ENCODE measurements at places on chromosomes 5 and 9.

GRCh38 chr9:129483415-129484351 is 137.2 kb downstream of the C9orf50 start:
- DNase-seq = no peak

DNA sequence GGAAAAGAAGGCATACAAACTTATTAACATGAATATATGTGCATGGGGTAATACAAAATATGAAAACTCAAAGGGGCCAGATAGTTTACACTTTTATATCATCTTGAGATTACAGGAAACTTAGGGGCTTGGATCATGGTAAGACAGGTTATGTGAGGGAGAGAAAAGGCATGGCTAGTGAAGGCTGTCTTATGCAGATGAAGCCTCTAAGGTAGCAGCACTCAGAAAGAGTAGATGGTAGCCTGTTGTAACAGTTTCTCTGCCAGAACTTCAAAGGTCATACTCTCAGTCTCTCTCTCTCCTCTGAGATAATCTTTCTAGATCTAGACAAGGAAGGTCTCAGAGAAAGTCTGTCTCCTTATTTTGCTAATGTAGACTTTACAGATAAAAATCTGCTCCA is 57.2 kb upstream of the FGF10 start:
- DNase-seq = no peak

DNA sequence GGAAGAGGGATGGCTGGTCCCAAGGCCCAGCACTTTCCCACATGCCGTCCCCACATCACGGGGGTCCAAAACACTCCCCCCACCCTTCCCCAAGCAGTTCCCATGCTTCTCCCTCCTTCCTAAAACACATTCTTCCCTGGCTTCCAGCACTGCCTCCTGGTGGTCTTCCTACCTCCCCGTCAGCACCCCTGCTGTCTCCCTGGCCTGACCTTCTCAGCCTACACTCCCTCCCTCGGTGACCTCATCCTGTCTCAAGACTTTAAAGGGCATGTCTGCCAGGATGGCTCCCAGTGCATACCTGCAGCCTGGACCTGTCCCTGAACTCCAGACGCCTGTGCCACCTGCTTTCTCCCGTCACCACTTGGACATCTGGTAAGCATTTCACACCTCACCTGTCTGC is 4.3 kb upstream of the NCS1 start:
- no peak for DNase-seq

- DNase-seq = no peak
Measured at GRCh38 chr5:30401479-30402058, 791.9 kb upstream of the CDH6 start.

- DNase-seq = no peak
Measured at GRCh38 chr5:119439140-119439631, 13.1 kb upstream of the HSD17B4 start.

- no peak for DNase-seq
Measured at GRCh38 chr5:179355976-179356974, 11.0 kb upstream of the ADAMTS2 start.

DNA sequence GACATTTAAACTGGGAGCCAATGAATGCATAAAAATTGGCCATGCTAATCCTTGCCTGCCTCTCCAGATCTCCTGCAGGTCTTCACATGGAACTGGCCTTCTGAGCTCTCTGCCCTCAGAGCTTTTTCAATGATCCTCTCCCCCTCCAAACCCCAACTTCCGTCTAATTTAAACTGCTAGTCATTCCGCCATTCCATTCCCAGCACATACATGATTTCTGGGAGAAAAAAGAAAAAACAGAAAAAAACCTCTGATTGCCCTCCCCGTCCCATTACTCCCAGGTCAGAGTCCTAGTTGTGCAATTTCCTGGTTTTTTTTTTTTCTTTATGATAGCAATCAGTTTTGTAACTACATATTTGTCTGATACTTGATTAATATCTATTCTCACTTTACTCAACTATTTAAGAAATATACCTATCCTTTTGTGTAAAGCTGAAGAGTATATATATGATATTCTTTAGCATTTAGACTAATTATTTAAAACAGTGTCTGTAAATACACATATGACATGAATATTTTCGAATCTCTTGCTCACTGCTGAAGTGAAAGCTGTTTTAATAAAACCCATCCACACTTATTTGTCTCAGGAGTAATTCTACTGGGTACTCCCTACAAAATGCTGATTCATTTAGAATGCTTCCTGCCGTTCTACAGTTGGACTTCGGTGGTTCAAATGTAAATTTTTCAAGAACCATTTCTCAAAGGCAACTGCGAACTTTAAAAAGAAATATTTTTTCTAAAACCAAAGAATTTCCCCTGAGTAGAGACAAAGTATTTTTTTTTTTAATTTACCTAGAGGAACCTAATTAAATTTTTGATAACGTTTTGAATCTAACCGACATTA is 1.6 kb downstream of the HINT1 start:
- DNase-seq = no peak

DNA sequence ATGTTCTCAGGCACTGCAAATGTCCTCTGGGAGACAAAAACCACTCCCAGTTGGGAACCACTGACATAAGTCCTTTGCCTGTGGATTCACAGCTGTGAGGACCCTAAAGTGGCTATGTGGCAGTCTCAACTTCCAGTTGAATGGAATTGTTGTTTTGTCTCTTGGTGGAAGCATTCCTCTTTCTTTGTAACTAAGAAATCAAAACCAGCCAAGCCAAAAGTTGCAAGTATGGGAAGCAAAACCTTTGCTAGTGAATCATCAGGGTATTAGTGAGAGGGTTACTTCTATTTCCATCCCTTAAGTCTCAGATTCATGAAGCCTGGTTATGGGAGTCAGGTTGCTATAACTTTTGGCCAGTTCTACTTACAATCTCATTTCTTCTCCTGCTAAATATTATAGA is 49.8 kb upstream of the RPS23 start:
- DNase-seq = no peak

DNA sequence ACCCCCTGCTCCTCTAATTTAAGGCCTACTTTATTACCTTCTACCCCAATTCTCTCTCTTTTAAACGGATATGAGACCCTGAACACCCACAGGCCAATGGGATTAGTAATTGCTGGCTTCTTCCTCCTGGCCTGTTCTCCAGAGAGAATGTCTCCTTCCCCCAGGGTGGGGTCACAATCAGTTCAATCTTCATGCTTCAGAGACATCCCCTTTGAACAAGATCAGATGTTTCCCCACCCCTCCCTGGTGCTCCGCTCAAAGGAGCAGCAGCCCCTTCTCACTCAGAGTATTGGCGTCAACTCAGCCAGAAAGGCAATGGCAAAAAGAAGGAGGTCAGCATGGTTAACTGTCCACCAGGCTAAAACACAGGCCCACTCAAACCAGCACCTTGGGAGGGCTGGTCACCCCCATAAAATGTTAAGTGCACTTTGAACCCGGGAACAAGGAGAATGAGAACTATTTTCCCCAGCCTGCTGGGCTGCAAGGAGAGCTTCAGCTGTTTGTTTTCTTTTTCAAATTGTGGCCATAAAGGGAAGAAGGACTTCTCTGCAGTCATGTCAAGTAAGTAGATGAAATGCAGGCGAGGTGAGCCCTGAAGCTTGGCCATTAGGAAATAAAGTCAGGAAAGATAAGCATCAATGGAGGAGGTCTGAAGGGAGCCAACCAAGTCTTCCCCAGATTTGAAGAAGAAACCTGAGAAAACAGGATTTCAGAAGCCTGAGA is 20.1 kb downstream of the LHFPL2 start:
- no peak for DNase-seq

GRCh38 chr5:17720071-17720470 is 85.8 kb downstream of the TAF11L14 start:
- no peak for DNase-seq

- DNase-seq = no peak
Measured at GRCh38 chr5:55160493-55161209, 680 bp downstream of the GPX8 start.

DNA sequence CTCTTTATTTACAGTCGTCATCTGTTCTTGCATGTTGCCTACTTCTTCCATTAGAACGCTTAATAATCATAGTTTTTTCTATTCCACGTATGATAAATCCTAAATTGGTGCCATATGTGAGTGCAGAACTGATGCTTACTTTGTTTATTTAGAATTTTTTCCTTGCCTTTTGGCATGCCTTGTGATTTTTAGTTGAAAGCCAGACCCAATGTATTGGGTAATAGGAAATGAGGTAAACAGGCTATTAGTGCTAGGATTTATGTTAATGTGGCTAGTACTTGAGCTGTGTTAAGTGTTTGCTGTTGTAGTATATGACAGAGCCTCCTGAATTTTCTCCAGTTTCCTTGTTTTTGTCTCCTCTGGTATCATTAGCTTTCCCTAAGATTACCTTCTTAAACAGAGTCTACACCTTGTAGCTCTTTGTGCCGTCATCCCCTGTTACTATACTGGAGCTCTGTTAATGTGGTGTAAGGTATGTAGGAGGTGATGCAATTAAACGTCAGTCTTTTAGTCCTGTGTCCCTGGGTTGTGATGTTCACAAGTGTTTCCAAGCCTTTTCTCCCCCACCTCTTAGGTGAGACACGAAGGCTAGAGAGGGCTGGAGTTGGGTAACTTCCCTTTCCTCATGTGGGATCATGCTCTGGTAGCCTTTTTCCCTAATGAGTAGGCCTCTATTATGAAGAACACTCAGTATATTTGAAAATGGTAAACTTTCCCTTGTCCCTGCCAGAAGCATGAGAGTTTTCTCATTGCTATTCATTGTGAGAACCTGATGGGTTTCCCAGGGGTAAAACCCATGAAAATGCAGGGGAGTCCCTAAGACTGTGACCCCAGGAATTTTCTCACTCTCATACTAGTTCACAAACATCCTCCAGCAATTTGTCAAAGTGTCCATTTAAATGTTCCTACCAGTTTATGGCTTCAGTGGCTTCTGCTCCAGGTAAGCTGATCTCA is 21.2 kb downstream of the SPATA31D3 start:
- DNase-seq = no peak

DNA sequence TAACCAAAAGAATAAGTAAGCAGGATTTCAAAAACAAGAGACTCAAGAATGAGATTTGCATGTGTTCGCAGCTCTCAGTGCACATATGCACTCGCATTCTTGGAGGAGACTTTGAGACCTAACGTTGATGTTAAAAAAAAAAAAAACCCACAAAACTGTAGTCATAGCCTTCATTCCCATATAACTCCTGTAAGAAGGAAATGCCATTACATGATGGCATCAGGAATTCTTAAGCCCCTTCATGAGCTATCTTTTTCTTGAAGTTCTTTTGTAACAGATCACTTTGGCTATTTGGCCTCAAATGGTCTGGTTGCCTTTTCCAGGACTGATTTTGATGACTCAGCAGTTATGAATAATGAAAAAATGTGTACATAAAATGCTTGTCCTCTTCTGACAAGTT is 113.8 kb downstream of the ALDH1A1 start:
- DNase-seq = no peak

DNA sequence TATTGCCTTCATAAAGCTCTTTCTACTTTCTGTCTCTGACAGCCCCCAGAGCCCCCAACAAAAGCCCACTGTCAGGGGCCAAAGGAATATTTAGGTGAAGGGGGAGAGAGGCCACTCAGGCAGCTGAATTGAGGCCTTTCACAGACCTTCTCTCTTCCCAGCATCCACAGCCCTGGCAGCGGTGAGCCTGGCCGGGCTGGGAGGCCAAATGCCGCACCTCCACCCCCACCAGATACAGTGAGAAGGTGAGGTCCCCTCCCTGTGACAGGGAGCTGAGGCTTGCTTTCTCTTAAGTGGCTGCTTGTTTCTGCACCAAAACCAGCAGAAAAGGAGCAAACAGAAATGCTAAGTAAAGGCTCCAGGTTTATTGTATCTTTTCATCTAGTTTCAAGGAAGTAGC is 168.1 kb downstream of the ROR2 start:
- DNase-seq = no peak

GRCh38 chr9:90702441-90702955 is 59.9 kb upstream of the DIRAS2 start:
- no peak for DNase-seq

DNA sequence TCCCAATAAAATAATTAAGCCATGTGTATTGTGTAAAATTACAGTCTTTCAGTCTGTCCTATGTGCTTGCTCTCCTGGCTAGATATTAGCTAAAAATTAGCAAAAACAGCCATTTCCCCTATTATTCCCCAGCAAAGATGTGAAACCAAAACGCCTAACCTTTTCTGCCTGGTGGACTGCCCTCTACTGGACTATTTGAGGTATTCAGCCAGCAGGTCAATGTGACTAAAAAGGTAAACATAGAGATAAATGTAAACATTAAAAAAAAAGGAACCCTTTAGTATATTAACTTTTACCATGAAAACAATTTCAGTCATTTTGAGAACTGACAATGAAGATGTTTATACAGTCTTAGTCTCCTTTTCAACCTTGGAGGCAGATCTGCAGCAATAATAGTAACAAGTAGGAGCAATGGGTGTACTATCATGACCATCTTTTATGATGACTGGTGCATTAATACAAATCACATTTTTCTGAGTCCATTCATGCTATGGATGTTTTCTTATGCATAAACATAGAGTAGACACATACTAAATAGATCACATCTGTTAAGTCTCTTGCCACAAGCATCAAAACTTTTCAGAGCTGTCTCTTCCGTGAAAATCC is 10.1 kb downstream of the ATG12 start:
- DNase-seq = no peak

DNA sequence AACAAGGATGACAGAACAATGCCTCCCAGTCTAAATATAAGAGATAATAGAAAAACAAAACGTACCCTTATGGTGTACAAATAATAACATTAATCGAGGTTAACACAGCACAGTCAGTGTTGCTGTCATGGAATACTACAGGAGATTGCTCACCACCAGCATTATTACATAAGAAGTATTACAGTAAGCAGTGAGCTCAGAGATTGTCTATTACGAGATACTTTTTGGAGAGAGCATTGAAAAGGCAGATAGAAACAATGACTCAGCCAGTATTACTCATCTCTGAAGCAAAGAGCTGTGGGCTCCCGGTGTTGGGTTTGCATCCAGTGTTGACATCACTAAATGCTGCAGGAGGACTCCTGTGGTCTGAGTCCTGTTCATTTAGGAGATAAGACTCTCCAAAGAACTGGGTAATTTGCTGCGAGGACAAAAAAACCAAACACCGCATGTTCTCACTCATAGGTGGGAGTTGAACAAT is 191.9 kb upstream of the SEMA6A start:
- DNase-seq = no peak

DNA sequence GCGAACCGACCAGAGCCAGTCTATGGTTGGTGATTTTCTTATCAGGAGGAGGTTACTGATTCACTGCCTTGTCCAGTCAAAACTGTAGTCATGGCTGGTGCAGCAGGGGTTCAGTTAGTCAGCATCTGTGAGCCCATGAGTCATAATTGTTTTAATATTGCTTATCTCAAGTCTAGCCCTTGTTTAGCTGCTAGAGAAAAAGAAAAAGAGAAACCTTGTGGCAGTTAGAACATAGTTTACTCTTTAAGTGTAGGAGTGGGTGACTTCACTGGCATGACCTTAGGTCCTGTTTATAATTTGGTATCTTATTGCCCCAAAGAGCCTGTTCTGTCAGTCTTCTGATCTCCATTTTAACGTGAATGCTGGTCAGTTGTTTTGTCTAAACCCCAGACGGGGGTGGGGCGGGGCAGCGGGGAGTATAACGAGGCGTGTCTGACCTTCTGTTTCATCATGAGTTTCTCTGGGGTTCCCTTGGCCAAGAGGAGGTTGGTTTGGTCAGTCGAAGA is 76.9 kb upstream of the NFIL3 start:
- no peak for DNase-seq

Data from NCI-H187 treated with DMSO at 0.1 percent for 48 hours (cell line).